ENCODE measurements at places on chromosomes 6 and 20.
A peak's percentile ranks its signal among the peaks of the same experiment; 100 is the strongest.

DNA sequence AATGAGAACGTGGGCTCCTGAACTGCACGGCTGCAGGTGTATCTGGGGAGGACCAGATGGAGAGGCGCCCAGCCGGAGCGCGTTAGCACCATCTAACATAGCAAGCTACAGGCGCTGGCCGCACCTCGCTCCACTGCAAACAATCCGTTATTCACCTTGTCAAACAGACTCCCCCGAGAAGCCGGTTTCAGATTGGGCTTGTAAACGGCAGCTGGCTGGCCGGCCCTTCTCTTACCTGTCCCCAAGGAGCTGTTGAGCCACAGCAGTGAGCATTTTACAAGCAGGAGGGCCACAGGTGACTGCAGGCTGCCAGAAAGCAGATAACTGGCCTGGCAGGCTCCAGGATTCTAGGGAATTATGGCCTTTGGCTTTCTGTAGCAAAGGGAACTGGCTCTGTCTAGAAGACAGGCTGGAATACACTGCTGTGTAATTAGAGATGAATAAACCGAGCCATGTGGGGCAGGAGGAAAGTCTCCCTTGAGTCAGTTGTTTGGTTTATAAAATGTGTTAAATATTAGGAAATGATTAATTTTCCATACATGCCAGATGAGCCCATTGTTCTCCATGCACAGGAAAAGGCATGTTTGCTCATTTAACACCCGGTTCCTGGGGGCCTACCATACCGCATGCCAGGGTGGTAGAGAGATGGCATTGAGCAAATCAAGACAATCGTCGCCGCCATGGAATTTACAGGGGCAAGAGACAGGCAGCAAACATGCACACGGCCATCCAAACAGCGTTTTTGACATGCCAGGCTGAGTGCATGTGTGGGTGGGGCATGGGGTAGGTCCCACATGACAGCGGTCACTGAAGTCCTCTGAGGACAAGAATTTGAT lies 159.3 kb downstream of the NFATC2 start:
- no peak for DNase-seq

DNA sequence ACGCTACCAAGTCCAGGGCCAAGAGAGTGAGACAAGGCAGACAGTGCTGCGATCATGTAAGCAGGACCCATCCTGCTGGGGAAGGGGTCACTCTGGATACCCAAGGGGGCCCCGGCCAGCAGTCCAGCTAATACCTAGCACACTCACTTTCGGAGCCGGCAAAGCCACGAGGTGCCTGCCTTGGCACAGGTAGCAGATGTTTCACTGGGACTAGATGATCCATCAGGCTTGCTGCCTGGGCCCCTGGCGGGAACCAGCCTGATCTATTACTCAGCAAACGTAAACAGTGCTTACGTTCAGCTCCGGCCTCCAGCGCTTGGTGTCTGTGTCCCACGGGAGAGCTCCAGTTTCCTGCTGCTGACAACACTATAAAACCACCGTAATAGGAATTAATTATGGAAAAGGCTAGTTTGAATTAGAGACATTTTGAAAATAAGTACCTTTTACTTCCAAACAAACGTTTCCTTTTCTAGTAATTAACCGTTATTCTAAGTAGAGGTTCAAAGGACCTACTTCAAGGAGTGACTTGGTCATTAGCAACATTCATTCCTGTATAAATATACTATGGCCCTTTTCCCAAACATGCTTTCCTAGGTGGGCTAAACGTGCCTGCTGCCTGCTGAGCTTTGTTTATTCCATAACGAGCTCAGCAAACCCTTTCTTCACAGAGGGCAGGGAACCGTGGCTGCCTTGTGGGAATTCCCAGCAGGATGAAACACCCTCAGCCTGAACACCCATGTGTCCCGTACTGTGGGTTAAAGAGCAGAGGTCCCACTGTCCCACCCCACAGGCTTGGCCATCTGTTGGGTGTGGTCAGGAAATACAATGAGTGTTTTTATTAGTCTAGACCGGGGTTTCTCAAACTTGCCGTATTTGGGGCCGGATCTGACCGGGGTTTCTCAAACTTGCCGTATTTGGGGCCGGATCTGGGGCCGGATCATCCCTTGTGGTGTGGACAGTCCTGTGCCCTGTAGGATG lies 18.4 kb downstream of the SLC22A23 start:
- DNase-seq, result peak; percentile 38

DNA sequence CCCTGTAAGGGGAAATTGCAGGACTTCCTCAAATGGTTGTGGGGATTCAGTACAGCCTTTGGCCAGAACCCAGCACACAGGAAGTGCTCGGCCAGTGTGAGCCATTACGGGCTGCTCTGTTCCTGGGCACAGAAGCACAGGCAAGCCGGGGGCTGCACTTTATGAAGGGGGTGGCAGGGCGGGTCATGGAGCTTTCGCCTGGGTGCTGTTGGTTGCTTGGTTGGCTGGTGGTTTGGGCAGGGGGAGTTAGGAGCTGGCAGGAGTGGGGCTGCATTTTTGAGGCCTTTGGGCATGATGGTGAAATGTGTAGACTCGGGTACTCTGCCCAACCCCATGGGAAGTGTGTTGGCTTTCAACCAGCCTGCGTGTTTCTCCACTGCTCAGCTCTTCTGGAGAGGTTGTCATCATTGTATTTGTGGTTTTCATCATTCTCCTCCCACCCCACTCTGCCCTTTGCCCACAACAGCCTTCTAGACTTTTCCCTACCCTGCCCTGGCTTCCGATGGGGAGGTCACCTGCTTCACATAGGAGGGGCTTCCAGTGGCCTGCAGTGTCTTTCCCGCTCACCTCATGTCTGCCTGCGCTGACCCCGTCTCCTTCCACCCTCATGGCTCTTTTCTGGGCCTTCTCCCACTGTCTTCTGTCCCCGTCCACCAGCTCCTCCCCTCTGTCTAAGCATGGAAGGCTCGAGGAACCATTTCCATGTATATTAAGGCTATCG lies 16.1 kb upstream of the RBM38 start:
- no peak for DNase-seq

DNA sequence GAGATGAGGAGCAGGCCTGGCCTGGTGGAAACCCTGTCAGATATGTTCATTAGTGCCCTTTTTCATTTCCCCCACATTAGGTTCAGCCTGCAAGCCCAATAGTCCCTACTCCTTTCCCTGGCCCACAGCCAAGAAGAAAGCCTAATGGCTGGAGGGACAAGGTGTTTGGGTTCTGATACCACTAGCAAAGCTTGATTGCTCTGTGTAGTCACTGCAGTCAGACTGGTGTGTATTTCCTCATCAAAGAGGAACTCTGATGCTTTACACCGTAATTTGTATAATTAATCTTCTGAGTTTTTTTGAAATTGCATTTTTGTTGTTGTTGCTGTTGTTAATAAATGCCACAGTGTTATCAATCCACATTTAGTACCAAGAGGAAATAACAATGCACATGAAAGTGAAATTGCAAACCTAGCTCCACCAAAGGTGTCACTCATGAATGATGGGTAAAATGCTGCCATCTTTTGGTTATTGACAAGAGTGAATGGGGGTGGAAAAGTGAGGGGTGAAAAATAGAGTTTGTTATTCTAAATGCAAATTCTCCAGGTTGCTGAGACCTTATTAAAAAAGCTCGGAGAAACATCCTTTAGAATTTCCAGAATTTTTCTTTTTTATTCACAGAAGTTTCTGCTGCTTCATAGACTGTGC lies 320.2 kb upstream of the POU3F2 start:
- no peak for DNase-seq

- peak; percentile 58 for DNase-seq
Measured at GRCh38 chr6:34236131-34236442, 586 bp upstream of the HMGA1 start.

GRCh38 chr6:7050004-7050403 lies 57.8 kb upstream of the RREB1 start:
- DNase-seq, result no peak

GRCh38 chr20:60095456-60095855 lies 137.2 kb downstream of the CDH26 start:
- DNase-seq, result no peak
